Stimulated activated CD4-positive, alpha-beta T cell treated with anti-CD3 and anti-CD28 coated beads, Interleukin-1b, Interleukin-23, amount 100 ng/mL, for 24 hours (primary cell): ENCODE measurements at places on chromosomes 7 and 10.

DNA sequence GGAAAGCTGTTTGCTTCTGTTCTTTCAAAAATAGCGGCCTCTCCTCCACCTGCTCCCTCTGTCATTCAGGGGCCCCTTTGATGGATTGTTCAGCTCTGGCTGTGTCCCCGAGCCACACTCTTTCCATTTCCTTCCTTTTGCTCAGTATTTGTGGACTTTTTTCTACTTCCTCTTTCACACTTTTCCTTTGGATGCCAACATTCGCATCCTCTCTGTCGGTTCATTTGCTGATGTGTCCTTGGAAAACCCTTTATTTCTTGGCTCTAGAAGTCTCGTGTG lies 11.7 kb upstream of the PWWP2B start:
- no peak for DNase-seq

GRCh38 chr10:124903111-124903510 lies 38.8 kb upstream of the ZRANB1 start:
- no peak for DNase-seq

GRCh38 chr7:10483671-10484070 lies 490.0 kb upstream of the PHF14 start:
- DNase-seq, result no peak

GRCh38 chr10:107666214-107666613 lies 501.7 kb upstream of the SORCS1 start:
- DNase-seq, result no peak

- DNase-seq, result no peak
Observed at GRCh38 chr7:20661884-20662283, 46.4 kb downstream of the ABCB5 start.

- DNase-seq, result no peak
Observed at GRCh38 chr10:114962441-114962840, 24.4 kb downstream of the TRUB1 start.

DNA sequence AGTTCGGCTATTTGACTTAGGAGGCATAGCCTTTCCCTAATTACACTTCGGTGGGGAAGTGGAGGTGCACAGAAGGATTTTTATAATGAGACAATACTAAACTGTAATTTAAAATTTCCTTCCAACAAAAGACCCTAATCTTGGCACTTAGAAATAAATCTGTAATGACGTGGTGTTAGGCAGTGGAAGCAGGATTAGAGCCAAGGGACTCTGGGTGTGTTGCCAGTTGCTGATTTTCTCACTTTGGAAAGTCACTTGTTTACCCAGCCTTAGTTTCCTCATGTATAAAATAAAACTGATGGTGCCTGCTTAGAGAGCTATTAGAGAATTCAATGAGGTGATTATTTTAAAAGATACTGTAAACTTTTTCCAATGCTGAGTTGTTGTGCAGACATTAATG lies 287.2 kb downstream of the AUTS2 start:
- no peak for DNase-seq

DNA sequence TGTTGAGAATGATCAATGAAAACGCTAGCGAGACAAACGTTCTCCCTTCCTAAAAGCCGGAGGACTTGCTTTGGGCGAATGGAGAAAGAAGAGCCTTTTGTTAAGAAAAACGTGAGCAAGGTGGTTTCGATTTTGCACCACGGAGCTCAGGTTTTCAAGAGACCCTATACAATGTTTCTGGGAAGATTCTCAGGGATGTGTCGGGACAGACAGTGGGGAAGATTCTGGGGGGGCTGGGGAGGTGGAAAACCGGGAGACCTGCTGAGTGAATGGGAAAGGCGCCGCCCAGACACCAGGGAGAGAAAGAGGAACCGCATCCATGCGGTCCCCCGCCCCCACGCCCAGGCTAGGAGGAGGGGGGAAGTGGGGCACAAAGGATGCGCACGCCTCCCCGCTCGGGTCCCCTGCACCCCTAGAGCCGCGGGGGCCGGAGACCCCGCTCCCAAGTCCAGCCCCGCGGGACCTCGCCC lies 745 bp downstream of the YWHAG start:
- DNase-seq, result no peak
